Tongue (tissue), 3 donors: ENCODE measurements at places on chromosomes 6 and 20.

- DNase-seq = no peak
These were observed 73.5 kb downstream of the ADTRP start for GRCh38 chr6:11705069-11705468.

GRCh38 chr6:109720311-109720710, 29.2 kb downstream of the FIG4 start:
- no peak for DNase-seq

DNA sequence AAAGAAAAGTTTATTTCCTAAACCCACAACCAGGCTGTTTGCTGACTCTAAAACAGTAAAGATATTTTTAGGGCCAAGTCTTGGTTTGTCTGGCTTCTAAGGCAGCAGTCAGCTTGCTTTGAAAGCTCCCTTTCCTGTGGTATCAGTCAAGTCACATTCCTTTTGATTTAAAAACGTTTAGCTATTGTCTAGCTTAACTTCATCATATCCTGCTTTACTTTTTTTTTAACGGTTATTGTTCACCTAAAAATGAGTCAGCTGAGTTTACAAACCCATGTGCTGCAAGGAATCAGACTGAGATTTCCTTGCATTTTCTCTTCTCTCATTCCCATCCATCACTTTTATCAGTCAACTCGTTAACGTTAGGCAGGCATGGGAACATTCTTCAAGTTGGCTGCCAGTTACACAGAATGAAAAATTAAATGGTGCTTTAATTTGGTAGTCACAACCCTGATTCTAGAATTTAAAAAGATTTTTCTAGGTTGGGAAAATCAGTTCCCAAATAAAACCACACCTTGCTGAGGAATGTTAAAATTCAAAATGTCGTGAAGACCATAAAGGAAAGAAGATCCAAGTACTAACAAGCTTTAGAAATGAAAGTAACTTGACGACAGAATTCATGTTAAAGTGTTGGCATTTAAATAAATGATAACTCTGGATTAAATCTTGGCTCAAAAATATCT, 45.9 kb downstream of the ELOVL5 start:
- DNase-seq = no peak

- no peak for DNase-seq
These were observed 13.3 kb downstream of the ELOVL5 start for GRCh38 chr6:53335224-53335994.

DNA sequence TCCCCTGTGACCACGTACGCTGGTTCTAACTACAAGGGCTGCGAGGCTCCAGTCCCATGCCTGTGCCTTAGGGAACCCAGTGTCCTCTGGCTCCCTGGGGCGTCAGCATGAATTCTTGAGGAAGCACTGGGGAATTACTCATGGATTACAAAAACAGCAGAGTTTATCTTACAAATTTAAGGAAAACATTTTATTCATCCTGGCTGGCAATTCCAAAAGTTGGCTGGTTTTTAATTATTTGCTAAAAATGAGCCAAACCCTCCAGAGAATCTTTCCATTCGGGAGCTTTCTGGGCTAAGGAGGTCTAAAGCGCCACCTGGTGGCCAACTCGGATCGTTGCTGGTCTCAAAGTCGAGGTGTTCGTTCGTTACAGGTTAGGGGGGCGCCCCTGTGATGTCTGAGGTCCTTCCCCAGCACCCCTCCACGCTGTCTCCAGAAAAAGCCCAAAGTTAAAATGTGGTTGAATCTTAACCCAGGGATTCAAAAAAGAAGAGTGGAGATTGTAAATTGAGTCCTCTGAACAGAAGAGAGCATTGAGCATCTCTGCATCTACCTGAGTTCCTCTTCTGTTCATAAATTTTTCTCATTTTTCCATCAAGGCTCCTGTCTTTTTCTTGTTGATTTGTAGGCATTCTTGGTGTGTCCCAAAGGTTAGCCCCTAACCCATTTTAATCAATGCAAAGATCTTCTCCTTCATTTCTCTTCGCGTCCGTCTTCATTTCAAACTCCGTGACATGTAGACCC, 99.4 kb downstream of the BFSP1 start:
- DNase-seq = peak; percentile 83

GRCh38 chr6:165950316-165950715, 217.3 kb downstream of the TBXT start:
- no peak for DNase-seq

- no peak for DNase-seq
These were observed 76.9 kb upstream of the RIPOR2 start for GRCh38 chr6:25012657-25013056.

DNA sequence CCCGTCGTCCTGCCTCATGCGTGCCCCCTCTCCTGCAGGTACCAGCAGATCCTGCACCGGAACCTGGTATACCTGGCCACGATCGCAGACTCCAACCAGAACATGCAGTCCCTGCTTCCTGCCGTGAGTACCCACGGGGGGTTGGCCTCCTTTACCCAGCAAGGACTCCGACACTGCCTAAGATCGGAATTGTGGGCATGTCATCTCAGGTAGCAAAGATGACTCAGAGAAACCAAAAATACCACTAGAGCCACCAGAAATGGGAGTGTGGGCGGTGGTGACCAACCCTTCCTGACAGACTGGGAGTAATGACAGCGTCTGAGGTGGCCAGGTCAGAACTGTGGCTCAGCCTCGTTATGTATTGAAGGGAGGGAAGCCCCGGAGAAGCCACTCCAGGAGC, 16.3 kb downstream of the SS18L1 start:
- DNase-seq = no peak

DNA sequence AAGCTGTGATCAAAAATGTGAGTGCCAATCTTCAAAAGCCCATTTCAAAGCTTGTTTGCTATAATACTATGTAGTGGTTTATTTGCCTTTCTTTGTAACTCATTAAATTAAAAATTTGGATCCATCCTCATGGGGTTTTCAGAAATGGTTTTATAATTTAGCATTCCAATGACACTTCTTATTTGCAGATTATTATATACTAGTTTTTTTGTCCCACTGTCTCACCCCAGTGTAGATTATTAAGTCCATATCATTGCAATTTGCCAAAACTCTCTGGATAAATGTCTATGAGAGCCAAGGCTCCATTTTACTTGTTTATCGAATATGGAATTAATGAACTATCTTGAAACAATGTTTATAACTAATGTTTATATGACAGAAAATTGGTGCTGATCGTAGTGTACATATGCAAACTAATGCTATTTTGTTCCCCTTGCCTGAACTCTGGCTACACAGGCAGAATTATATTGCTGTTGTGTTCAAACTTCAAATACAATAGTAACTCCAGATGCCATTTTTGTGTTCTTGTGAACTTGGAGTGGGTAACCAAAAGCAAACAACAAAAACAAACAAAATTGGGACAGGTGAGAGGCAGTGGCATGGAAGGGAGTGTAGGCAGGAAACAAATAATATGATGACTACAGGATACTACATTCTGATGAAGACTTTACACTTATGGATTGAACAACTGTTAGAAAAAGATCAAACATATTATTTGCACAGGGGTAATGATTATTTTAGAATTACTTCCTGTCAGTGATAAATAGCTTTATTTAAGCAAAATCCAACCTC, 307.1 kb upstream of the FLRT3 start:
- DNase-seq = no peak

- DNase-seq = peak; percentile 93
These were observed 81.0 kb downstream of the GPX5 start for GRCh38 chr6:28606424-28607391.

DNA sequence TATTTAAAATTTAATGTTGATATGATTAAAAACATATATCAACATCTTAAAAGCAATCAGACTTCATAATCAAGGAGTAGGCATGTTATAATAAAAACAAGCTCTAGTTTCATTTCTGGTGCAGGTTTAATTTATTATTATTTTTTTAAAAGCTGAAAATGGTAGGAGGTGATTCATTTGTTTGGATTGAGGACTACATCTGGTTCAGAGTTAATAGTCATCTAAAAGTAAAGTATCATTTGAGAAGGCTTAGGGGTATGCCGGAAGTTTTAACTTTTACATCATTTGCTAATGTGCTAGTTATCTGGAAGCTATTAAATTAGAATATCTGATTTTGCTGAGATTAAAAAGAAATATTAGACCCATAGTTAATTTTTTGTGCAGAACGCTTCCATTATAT, 169.5 kb upstream of the LAMA2 start:
- no peak for DNase-seq

- no peak for DNase-seq
These were observed 256.1 kb downstream of the PLCB1 start for GRCh38 chr20:8388141-8388540.

GRCh38 chr6:51339728-51340127, 521.1 kb downstream of the TFAP2B start:
- DNase-seq = peak; percentile 52

DNA sequence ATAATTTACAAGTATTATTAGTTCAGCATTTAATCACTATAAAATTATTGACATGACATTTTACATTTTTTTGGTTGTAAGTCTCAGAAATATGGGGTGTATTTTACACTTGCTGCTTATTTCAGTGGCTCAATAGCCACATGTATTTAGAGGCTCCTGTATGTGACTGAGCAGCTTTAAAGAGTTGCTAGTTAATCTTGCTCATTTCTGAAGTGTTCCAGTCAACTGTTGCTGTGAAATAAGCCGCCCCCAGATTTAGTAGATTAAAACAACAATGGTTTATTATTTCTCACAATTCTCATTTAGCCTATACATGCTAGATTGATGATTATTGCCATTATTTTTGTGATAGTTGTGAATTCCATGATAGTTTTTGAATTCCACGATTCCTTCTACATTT, 23.0 kb downstream of the CD109 start:
- DNase-seq = no peak

DNA sequence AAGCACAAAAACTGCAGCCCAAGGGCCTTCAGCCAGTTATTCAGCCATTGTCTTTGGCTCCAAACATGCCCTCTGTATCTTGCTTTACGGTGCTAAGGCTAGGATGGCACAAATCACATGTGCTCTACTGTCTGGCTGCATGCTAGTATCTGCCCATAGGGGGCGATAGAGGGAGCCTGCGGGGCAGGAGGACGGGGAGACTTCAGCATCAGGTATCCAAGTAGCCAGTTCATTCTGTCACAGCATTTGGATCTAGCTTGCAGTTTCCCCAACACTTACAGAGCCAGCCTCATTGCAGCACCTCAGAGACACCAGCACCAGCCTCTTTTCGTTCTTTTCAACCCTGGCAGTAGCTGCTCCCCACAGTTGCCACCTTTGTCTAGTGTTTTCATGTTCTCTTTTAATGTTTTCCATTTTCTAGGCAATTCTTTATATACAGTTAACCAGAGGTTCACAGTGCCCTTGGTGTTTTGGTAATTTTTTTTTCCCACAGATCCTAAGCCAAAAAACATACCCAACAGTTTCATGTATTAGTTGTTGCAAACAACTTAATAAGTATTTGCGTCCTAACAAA, 705.9 kb downstream of the PTPRT start:
- DNase-seq = peak; percentile 27

DNA sequence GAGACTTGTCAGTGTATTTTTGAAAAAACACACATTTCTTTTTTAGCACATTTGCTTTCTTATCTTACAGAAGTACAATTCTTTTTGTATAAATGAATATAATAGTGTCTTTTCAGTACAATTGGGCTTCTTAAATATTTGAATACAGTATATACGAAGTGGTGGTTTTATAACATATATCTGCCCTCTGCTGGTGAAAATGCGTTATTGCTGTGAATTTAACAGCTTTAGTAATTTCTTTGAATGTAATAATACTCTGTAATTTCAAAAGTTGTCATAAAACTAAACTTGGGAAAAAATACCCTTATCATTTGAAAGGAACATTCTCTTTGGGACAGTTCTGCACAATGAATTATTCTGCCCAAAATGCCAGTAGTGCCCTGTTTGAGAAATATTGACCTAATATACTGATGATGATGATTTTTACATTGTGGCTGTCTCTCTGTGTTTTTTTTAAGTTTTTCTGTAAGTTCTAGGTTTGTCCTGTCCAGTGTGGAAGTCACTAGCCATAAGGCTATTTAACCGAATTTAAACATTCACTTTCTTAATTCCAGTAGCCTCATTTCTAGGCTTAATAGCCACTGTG, 19.0 kb downstream of the SMAP1 start:
- peak; percentile 70 for DNase-seq

GRCh38 chr6:168128631-168129291, 49.7 kb upstream of the FRMD1 start:
- DNase-seq = no peak

DNA sequence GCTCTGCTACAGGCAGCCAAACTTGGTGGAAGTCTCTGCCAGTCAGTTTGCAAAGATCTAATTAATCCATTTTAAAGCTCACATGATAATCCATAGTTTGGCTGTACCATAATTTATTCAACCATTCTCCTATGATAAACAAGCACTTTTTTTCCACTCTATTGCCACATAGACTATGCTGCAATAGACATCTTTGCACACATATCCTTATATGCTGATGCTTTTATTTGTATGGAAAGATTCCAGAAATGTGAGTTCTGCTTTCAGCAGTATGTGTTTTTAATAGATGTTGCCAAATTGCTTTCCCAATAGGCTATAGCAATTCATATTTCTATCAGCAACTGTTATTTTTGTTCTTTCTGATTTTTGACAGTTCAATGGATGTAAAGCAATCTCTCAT, 628.0 kb downstream of the KIF16B start:
- DNase-seq = no peak

DNA sequence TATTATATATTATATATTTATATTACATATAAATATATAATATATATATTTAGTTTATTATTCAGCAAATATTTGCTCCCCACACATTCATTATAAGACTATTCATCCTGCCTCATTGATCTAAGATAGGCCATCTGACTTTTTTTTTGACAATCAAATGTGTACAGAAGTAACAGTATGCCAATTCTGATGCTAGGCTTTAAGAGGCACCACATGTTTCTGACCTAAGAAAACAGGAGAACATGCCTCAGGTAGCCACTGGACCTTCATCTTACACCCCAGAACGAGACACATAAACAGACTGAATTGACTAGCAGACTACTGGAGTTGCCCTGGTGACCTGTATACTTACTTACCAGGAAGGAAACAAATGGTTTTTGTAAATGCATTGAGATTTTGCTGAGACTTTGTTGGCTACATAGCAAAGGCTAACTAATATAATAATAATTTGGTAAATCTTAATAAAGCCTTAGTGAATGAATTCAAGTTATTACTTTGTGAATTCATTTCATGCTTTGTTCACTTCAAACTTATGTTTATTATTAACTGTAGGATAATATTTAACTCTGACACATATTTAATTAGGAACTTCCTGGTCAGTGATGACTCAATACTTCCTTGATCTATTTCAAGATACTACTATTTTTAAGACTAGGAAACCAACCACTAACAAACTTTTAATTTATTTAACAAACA, 13.4 kb upstream of the MYO6 start:
- no peak for DNase-seq

GRCh38 chr6:26156105-26156849, 69.0 kb downstream of the HFE start:
- peak; percentile 96 for DNase-seq

GRCh38 chr6:154412106-154412820, 55.7 kb upstream of the IPCEF1 start:
- DNase-seq = peak; percentile 17

DNA sequence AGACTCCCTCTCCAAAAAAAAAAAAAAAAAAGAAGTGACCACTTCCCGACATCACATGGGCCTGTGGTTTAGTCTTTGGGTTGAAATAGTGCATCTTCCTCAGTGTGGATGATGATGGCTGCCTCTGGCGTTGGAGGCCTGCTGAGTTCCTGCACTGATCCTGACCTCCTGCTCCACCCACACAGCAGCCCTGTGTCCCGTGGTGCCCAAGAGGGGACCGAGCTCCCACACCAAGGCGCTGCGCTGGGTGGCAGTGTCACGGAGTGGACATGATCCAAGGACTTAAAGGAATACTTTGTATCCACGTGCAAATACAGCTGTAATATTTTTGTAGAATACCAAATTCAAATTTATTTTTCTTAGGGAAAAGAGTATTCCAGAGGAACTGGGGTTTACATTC, 109.2 kb upstream of the PHACTR3 start:
- DNase-seq = no peak

GRCh38 chr6:49052901-49053300, 410.2 kb downstream of the MMUT start:
- DNase-seq = no peak
